Stimulated activated CD8-positive, alpha-beta memory T cell treated with anti-CD3 and anti-CD28 coated beads, Interleukin-2, amount 100 ng/mL, for 1 hour (primary cell): ENCODE measurements at places on chromosomes 5 and 9.

GRCh38 chr9:109314011-109314531 is 6.8 kb downstream of the EPB41L4B start:
- DNase-seq, result no peak

- no peak for DNase-seq
Observed at GRCh38 chr5:64690417-64691151, at the start of gene SHISAL2B. TSS of gene SHISAL2B (plus strand) at chr5:64690503. CDS start at chr5:64690624, 121 bp downstream.

DNA sequence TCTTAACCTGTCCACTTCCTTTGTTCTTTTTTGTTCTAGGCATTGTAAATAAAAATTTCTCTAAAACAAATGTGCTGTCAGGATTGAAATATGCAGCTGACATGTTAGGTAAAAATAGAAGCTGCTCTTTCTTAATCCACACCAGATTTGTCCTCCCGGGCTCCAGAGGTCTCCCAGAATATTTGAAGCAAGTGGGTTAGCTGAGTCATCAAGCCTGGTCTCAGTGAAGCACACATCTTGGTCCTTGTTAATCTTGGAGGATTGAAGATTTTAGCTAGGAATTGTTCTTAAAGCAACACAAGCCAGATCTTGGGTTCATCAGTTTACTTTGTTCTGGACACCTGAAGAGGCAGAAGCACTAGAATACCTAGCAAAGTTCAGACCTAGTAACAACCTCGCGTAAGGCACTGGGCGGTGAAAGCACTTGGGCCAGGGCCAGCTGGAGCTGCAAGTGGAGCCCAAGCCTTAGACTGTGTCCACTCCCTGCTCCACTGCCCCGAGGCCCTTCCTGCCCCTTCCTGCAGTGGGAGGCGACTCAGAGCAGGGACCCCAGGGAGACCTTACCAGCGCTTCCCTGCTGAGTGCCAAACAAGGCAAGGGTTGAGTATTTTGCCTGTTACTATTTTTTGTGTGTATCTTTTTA is 36.5 kb downstream of the HABP4 start:
- DNase-seq, result no peak

DNA sequence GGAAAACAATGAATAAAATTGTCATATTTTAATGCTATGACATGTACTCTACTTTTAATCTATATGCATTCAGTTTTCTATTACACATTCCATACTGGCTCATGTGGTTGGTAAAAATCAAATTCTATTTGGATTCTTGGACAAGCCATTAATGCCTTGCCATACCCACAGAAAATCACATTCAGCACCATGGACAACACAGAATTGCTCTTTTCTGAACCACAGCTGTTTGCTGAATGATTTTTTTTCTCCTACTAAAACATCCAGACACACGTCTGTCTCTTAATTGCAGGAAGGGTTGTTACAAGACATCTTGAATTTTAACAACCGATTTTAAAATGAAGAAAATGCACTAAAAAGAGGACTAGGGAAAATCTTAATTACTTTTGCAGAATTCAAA is 675.6 kb downstream of the BRINP1 start:
- DNase-seq, result no peak

- no peak for DNase-seq
Observed at GRCh38 chr9:92312887-92313623, 12.1 kb downstream of the NOL8 start.

- DNase-seq, result no peak
Observed at GRCh38 chr9:94908583-94909249, 182.2 kb downstream of the AOPEP start.

GRCh38 chr5:9761706-9762105 is 131.6 kb upstream of the TAS2R1 start:
- no peak for DNase-seq
